CD4-positive, CD25-positive, alpha-beta regulatory T cell (primary cell): ENCODE measurements at places on chromosomes 4 and X.

- DNase-seq, result no peak
These were observed 15.8 kb upstream of the ANAPC4 start for GRCh38 chr4:25361253-25361652.

- no peak for DNase-seq
These were observed 12.0 kb upstream of the MFAP3L start for GRCh38 chr4:170038232-170038631.

DNA sequence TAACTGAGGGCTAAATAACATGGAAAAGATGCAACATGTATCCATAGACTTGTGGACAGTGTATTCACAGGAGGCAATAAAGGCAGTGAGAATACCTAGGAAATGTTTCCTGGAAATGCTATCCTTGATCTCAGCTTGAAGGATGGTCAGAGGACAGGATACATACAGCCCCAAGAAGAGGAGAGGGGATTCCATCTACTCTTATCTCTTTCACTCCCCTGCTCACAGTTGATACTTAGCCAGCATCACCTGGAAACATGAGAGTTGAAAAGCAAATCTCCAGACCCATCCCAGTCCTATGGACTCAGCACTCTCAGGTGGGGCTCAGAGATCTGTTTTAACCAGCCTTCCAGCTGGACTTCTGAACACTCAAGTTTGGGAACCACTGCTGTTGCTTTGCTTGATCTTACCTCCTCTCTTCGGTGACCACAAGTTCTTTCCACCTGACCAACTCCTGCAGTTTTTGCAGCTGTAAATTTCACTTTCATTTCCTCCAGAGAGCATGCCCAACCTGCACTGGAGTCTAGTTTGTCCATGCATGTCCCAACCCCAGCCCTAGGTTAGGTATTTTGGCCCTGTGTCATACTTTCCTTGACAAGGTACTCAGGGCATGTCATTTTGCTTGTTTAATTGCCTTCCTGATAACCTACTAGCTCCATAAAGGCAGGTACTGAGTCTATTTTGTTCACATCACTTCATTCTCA, 10.4 kb downstream of the RELL1 start:
- DNase-seq, result no peak

DNA sequence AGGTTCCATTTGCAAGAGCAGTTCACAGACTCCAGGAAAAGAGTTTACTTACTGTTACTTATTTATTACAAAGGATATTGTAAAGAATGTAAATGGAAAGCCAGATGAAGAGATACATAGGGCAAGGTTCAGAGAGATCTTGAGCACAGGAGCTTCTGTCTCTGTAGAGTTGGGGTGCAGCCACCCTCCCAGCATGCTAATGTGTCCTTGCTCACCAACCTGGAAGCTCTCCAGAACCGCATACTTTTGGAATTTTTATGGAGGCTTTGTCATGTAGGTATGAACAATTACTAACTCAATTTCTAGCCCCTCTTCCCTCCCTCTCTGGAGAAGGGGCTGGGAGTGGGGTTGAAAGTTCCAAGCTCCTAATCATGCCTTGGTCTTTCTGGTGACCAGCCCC, 857.2 kb downstream of the RPA4 start:
- DNase-seq, result no peak

GRCh38 chrX:20414762-20415445, 148.2 kb upstream of the RPS6KA3 start:
- DNase-seq, result no peak

- DNase-seq, result no peak
These were observed 638.0 kb upstream of the FRG1 start for GRCh38 chr4:189302719-189303118.

DNA sequence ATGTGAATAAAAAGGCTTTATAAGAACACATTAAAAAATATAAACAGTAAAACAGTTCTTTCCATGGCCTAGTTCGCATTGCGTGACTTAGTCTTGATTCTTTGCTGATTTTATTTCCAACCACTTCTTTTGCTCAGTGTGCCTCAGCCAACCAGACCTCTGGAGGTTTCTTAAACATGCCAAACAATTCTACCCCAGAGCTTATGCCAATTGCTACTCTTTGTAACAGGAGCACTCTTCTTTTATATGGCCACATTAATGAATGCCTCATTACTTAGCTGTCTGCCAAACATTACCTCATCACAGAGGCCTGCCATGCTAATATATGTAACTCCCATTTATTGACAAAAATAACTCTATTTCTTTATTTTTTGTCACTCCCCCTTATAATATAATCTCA, 202.3 kb downstream of the NDST4 start:
- DNase-seq, result no peak

DNA sequence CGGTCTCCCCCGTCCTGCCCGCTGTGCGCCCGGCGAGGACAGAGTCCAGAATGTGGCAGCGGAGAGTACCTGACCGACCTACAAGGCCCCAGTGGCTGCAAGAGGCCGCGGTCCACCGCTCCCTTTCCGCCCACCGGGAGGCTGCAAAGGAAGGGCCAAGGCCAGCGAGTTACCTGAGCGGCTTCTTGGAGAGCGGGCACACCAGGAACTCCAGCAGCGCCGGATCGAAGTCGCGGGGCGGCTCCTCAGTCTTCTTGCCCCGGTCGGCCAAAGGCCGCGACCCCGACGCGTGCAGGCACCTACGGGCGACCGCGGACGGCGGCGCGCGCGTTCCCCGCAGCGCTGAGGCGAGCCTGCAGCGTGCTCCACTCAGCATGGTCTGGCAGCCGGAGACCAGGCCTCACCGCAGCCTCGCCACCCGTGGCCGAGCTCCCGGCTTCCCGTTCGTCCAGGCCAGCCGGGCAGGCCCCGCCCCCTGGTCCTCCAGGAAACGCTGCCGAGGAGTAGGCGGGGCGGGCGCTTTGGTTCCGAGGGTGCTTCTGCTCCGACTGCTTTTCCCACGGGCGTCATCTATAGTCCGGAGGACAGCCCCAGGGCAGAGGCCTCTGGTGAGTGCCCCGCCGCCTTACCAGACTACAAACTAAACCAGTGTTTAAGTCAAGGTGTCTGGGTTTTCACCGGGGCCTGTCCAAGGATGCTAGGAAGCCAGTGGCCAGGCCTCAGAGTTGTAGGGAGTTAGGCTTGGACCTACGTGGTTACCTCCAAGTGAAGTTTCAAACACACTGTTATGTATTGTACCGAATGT, at the start of gene PYURF:
Gene PYURF (minus strand): TSS at position 452 of the 805 bp plus-strand sequence. CDS start 76 bp downstream, at position 376.
- DNase-seq, result peak; percentile 76

DNA sequence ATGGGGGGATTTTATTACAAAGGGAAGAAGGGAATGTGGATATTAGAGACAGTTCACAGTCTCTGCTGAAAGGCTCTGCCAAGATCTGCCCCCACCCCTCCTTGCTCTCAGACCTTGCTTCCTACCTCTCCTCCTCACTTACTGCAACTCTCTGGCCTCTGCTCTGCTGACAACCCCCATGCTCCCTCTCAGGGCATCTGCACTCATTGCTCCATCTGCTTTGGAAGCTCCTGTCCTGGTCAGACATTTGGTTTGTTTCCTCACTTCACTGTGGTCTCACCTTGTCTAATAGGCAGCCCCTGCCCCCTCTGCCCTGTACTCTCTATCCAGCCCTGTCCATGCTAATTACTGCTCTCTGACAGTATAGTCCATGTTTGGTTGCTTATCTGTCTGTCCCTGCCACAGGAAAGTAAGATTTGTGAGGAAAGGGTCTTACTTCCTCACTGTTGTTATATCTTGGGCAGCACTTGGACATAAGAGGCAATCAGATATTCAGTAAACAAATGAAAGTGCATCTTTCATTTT, 189.3 kb downstream of the PTTG2 start:
- DNase-seq, result no peak

- no peak for DNase-seq
These were observed 984.1 kb downstream of the TRAM1L1 start for GRCh38 chr4:116101321-116101720.

GRCh38 chr4:133839326-133839725, 362.3 kb downstream of the PABPC4L start:
- DNase-seq, result no peak

- DNase-seq, result peak; percentile 8
These were observed 375 bp downstream of the FGFR3 start for GRCh38 chr4:1793496-1793840.

DNA sequence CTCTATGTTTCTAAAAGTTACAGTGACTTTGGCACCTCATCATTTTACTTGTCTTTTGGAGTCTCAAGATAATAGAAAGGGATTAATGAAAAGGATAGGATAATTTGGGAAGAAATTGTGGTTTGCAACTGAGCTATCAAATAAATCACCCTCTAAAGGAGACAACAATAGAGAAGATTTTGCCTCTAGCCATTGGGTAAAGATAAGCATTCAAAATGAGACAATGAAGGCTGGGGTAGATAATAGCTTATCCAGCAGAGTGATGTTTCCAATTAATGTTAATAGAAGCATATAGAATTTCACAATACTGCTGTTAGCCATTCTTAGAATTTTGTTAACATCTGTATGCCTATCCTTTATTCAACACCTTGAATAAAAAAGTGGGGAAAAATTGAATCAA, 1177.6 kb downstream of the ADGRL3 start:
- no peak for DNase-seq

DNA sequence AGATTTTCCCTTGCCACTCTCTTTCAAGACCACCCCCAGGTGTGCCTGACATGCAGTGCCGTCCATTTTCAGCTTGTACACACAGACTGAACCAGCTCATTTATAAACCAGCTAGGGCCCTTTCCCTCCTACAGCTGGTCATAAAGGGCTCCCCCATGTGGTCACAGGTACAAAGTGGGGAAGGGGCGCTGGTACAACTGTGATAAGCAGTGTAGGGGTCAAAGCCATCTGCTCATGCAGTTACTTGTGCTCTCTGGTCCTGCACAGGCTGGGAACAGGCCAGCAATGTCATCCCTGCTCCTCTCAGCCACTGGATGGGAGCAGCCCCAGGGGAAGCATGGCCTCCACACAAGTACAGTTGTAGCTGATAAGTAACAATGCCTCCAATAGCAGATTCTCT, 20.6 kb downstream of the GABRQ start:
- no peak for DNase-seq

DNA sequence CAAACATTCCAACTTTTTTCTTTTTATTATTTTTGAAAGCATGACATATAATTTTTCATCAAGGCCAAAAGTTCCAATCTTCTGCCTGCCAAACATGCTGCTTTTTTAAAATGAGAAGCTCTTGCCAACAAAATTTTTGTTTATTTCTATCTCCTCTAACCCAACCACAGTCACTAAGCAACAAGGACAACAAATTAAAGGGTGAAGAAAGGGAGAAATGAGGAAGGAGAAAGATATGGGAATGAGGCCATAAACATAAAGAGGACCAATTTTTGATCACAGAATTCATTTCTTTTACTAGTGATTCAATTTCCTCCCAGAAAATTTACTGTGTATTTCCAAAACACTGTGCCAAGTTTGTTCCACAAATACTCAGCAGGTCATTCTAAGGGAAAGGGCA, 537.0 kb upstream of the DIAPH2 start:
- DNase-seq, result no peak

DNA sequence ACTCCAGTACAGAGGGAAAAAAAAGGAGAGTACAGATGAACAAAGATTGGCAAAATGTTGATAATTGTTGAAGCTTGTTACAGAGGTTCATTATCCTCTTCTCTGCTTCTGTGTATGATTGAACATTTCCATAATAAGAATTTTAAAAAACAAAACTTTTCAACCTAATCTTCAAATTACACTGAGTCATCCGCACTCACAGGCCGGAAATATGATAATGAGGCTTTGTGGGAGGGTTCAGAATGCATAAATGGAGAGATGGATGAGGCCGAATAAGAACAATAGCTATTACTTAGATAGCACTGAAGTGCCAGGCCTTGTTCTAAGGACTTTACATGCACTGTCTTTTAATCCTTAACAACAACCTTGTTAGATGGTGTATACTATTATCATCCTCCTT, 4.6 kb upstream of the ERCC6L start:
- DNase-seq, result no peak

- DNase-seq, result no peak
These were observed 51.7 kb downstream of the GATB start for GRCh38 chr4:151709071-151709470.

DNA sequence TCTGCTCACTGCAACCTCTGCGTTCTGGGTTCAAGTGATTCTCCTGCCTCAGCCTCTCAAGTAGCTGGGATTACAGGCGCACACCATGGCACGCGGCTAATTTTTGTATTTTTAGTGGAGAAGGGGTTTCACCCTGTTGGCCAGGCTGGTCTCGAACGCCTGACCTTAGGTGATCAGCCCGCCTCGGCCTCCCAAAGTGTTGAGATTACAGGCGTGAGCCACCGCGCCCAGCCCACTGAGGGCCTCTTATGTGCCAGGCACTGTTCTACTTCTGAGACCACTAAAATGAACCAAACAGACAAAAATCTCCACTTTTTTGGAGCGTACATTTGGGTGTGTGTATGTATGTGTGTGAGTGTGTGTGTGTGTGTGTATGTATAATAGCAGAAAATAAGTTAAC, 117.2 kb upstream of the H2AZ1 start:
- no peak for DNase-seq

GRCh38 chr4:91598696-91599095, 705.1 kb upstream of the GRID2 start:
- DNase-seq, result no peak

GRCh38 chrX:137567682-137568232, 1.8 kb downstream of the ZIC3 start:
- DNase-seq, result no peak

DNA sequence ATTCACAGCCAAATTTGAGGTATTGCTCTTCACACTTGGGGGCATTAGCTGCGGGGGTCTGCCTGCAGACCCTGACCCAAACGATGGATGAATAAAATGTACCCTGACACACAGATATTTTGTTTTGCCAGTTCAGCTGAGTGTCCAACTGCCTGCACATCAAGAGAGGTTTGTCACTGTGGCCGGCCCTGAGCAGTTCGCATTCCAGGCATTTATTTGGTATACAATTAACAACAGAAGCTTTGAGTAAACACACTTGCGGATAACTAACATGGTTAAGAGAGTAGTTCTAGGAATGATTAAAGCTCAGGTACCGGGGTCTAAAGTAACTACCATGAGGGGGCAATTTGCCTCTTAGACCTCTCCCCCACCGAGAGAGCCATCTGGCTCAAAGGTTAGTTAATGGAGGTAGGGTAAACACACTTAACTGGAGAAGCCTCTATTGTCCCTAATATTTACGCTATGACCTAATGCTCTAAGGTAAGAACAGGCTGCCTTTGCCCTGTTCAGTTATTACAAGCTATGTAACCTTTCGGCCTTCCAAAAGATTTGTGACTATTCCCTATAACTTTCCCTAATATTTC, 162.0 kb downstream of the SNCA start:
- no peak for DNase-seq

GRCh38 chr4:7863911-7864681, 75.6 kb downstream of the AFAP1 start:
- no peak for DNase-seq

GRCh38 chrX:118976599-118977340, 2.4 kb downstream of the LONRF3 start:
- DNase-seq, result peak; percentile 19

GRCh38 chrX:24285082-24285481, 28.8 kb downstream of the SUPT20HL2 start:
- no peak for DNase-seq

- no peak for DNase-seq
These were observed 73.3 kb upstream of the STX18 start for GRCh38 chr4:4614925-4615678.

GRCh38 chrX:40007131-40007755, 90.5 kb downstream of the BCOR start:
- DNase-seq, result no peak

GRCh38 chrX:18616688-18617406, 55.1 kb downstream of the RS1 start:
- DNase-seq, result no peak
